ENCODE measurements at places on chromosomes 1 and 21. TPM values are rescaled to one million over a fixed set of nuclear protein-coding genes. Genes with fewer than 3 reads are reported as not detected.

Gene PROK1
- not detected for total RNA-seq

Gene SLC44A3
- not detected for total RNA-seq

Gene PANK4
- total RNA-seq = 49.1 TPM

Gene TNFRSF25
- total RNA-seq = 88.0 TPM

Gene PRR9
- not detected for total RNA-seq
